ENCODE measurements at places on chromosomes 6 and 20. TPM values are rescaled to one million over a fixed set of nuclear protein-coding genes. Genes with fewer than 3 reads are reported as not detected.

GRCh38 chr6:125853756-125854155 is 63.0 kb downstream of the NCOA7 start:
- no peak for DNase-seq

GRCh38 chr6:100622907-100623692 is 158.4 kb upstream of the SIM1 start:
- DNase-seq, result no peak

- no peak for DNase-seq
Measured at GRCh38 chr20:16477632-16478031, 95.6 kb downstream of the KIF16B start.

C6orf163 gene
- 1.7 TPM for total RNA-seq

SIRPD gene
- total RNA-seq, result not detected

KHDC1L gene
- total RNA-seq, result not detected

PRR18 gene
- total RNA-seq, result not detected

Data from left ventricle myocardium superior (tissue), 1 donor.